ENCODE measurements at places on chromosomes 12 and 14. TPM values are rescaled to one million over a fixed set of nuclear protein-coding genes. Genes with fewer than 3 reads are reported as not detected.

DNA sequence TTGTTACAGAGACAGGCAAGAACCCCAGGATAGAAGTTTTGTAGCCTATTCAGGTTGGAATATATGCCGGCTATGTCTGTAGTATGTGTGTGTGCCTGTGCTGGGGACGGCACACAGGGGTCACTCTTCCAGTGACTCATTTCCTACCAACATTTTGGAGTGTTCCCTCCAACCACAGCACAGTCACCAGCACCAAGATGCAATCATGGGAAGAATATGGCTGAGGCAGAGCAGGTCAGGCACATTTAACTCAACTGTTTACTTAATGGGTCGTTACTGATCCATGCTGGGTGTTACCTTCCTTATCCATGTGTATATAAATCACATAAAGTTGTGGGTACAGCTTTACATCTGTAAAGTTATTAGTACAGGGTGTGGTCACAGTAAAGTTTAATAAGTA is 178.3 kb downstream of the PRKD1 start:
- no peak for DNase-seq

DNA sequence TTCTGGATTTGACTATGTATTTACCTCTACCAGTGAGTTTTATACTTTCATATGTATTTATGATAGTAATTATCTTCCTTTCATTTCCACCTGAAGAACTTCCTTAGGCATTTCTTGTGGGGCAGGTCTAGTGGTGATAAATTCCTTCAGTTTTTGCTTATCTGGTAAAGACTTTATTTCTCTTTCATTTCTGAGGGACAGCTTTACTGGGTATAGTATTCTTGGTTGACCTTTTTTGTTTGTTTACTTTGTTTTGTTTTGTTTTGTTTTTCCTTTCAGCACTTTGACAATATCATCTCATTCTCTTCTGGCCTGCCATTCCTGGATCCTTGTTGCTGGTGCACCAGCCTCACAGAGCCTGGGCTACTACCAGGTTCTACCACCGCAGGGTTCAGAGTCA is 53.9 kb upstream of the NFKBIA start:
- no peak for DNase-seq

DNA sequence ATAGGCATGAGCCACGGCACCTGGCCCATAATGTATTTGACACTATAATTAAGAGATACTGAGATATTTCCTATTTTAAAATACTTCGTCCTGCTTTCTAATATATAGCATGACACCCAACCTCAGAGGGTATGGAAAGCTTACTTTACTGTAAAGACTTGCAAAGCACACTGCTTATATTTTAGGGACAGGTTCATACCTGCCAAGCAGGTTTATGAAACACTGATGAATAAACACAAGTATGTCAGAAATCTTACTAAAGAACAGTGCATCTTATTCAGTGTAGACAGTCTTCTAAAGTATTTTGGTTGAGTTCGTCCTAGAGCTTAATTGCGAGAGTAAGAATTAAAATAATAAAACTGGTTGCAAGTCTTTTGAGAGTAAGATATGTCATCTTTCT is 65.4 kb downstream of the PPFIBP1 start:
- no peak for DNase-seq

DNA sequence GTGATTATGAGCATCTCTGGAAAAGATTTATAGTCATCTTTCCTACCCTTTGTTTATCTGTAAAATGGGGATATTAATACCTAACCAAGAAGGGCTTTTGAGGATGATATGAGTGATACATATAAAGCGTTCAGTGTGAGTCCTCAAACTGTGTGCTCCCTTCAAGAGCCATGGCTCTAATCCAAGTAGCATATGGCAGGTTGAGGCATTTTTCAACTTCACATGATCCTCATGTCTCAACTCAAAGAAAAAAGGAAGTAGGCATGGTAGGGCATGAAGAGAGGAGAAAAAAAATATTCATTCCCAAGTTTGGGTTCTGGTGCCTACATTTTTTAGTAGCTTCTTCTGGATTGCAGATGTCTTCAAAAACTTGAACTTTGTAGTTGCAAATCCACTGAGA is 286.3 kb upstream of the ATP2B1 start:
- no peak for DNase-seq

DNA sequence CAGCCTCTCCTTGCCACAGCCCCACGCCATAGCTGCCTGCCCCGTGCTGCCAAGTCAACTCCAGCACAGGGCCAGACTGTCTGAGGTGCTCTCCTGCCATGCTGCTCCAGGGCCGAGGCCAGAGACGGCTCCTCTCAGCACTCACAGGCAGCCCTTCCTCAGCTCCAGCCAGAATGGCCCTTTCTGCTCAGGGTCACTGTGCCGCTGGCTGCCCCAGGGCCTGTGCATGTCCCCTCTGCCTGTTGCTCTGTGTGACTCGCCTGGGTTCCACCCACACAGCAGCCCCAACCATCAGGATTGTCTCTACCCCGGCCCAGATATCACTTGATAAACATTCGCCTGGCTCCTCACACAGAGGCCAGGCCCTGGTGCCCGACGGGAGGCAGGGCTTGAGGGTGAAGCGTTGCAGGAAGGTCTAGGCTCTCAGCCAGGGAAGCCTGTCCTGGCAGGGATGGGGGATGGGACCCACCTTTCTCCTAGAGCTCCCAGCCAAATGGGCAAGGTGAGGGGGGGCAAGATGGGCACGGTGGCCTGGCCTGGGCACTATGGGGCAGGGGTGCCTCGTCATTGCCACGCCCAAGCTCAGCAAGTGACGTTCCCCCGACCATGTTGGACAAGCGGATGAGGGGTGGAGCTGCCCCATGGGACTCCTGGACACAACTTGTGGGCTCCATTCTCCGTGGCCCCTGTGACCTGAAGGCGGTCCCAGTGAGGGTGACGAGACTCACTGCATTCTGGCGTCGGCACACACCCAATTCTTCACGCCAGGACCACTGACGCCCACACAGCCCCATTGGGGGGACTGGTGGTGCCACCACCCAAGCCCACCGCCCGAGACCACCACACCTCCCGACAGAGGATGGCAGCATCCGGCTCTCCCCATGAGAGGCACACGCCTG is 27.4 kb upstream of the BTBD6 start:
- no peak for DNase-seq

GRCh38 chr14:69052181-69052601 is 73.1 kb upstream of the ACTN1 start:
- DNase-seq, result no peak

DNA sequence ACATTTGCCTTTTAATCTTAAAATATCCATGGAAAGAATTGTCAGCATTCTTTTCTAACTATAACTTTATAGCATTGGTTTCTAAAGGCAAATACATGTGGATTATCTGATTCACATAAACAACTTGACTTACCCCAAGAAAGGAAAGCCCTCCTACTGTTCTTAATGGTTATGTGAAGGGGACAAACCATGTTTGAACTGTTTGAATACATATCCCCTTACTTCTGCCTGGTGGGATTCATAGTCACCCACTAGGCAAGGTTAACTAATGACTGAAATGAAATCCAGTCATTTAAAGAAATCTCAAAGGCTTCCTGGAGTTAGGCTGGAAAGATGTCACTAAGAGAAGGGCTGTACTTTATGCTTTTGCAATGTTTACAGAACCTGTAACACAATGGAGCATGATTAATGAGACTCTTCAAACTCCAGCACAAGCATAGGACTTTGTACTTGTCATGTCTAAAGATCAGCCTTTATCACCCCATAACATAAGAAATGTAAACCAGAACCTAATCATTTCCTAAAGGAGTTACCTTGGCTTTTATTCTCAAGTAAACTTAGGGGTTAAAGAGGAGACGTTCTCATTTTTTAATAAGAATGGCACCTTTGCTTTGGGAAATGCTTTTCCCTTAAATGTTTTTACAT is 10.2 kb upstream of the FLRT2 start:
- no peak for DNase-seq

The NR1H4 gene
- not detected for total RNA-seq

The MMP17 gene
- 2.9 TPM for total RNA-seq

- DNase-seq, result no peak
These were observed 118.4 kb upstream of the EVL start for GRCh38 chr14:99946652-99947489.

- no peak for DNase-seq
These were observed 180.6 kb downstream of the AKAP6 start for GRCh38 chr14:32509632-32510187.

The KLHDC1 gene
- 8.8 TPM for total RNA-seq

- DNase-seq, result no peak
These were observed 59.1 kb downstream of the ANKRD9 start for GRCh38 chr14:102450206-102451063.

DNA sequence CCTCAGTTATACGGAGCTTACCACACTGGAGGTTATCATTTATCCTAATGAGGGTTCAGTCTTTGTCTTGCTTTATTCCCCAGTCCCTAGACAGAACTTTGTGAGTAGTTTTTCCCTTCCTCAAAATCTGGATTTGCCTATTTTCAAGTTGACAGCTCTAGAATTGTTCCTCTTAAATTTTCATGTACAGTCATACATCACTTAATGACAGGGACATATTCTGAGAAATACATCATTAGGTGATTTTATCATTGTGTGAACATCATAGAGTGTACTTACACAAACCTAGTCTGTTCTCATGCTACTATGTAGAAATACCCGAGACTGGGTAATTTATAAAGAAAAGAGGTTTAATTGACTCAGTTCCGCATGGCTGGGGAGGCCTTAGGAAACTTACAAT is 3.1 kb downstream of the PRKAB1 start:
- DNase-seq, result no peak

DNA sequence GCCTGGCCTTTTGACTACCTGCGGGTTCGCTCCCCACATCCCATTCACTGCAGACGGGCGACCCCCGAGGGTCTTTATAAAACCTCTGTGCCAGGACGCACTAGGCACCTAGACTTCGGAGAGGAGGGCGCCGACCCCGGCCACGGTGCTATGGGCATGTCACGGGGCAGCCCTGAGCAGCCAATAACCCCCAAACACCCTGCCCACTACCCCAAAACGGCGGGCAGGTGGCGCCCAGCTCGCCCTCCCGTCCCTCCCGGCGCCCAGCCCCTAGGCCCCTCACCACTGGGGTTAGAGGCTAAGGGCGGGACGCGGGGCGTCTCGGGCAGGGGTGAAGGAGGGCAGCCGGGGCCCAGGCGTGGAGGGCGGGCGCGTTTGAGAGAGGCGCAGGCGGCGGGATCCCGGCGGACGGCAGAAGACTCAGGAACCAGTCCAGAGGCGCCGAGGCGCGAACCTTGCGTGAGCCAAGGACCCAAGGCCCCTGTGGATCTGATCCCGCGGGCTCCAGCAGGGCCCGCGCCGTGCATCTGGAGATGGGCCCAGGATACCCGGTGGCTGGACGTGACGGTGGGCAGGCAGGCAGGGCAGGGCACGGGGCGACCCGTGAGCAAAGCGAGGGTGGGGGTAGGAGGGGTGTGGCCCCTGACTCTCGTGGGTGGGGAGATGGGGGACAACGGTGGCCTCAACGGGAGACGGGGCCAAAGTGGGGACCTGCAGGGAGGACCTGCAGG is 11.1 kb downstream of the KRT85 start:
- DNase-seq, result peak; percentile 74

GRCh38 chr12:128724468-128725046 is 99.2 kb downstream of the SLC15A4 start:
- no peak for DNase-seq

The PTCSC3 gene
- total RNA-seq, result not detected

The KCNMB4 gene
- 1.8 TPM for total RNA-seq

DNA sequence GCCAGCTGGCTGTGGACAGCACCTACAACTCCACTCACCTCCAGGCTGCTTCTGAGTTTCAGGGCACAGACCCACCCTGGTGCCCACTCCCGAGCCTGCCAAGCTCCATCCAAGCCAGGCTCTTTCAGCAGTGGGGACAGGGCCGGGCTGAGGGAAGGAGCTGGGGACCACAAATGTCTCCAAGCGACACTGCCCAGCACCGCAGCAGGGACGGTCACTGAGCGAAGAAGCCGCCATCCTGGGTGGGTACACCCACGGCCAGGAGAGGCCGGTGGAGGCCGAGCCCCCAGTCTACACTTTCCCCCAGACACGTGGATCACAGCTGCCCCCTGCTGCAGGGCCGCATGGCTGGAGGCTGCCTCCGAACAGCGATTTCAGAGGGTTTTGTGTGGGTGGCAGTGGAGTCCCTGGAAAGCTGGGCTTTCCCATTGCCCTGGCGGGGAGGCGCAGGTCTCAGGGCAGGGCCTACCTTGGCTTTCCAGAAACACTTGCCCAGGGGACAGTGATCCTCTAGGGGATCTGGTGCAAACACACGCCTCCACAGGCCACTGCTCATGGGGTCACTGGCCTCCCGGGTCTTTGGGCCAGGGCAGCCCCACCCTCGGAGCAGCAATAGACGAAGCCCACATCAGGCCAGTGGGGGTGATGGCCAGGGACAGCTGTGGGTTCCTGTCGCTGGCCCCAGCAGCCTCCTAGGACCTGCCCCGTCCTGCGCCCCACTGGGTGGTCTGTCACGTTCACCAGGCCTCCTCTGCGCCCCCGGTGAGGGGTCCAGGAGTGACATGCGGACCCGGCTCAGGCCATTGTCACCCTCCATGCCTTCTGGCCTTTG is 1.2 kb upstream of the GPR132 start:
- peak; percentile 85 for DNase-seq

GRCh38 chr14:72771561-72771960 is 122.3 kb downstream of the DPF3 start:
- no peak for DNase-seq

DNA sequence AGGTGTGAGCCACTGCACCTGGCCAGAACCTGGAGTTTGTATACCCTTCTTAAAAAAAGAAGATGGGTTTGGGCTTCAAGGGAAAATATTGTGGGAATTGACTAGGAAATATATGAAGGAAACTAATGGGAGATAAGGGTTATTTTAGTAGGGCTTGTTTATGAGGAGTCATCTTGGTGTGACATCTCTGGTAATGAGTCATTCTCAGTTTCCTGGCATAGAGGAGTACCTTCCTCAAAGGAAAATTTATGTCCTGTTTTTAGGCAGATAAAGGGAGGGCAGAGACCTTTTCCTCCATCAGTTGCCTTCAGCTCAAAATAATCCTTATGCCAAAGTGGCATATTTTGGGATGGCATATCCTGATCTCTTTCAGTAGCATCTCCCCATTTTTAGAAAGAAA is 30.6 kb upstream of the NFKBIA start:
- DNase-seq, result no peak

The HOXC11 gene
- total RNA-seq, result not detected

The NINJ2 gene
- total RNA-seq, result 13.4 TPM

GRCh38 chr12:74641262-74641661 is 103.6 kb downstream of the ATXN7L3B start:
- no peak for DNase-seq

- no peak for DNase-seq
These were observed 43.7 kb downstream of the HELB start for GRCh38 chr12:66345956-66346355.

- DNase-seq, result no peak
These were observed 11.3 kb upstream of the PUS1 start for GRCh38 chr12:131917711-131918306.

DNA sequence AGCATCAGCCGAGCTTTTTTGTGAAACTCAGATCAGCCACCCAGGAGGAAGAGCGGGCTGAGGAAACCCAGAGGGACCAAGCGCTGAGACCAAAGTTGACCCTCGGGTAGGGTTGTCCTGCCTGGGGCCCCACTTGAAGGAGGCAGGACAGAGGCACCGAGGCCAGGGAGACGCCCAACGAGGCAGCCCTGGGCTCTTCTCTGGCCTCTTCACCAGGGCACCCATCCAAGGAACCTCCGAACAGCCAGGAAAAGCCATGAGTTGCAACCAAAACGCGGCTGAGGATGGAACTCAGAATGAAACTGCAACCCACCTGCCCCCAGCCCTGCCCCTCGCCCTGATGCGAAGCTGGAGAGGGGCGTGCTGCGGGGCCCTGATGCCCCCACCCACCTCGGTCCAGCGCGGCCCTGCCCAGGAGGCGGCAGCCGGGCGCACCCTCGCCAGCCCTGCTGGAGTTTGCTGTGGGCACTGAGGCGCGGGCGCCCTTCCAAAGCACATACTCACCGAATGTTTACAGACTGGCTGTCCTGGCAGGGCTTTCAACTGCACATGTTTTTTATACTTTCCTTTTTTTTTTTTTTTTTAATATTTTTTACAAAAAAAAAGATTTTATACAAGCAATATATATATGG is 41.9 kb downstream of the JDP2 start:
- no peak for DNase-seq

Measured in spleen (tissue), 13 donors.